ENCODE measurements at places on chromosomes 11 and 22. TPM values are rescaled to one million over a fixed set of nuclear protein-coding genes. Genes with fewer than 3 reads are reported as not detected.

DNA sequence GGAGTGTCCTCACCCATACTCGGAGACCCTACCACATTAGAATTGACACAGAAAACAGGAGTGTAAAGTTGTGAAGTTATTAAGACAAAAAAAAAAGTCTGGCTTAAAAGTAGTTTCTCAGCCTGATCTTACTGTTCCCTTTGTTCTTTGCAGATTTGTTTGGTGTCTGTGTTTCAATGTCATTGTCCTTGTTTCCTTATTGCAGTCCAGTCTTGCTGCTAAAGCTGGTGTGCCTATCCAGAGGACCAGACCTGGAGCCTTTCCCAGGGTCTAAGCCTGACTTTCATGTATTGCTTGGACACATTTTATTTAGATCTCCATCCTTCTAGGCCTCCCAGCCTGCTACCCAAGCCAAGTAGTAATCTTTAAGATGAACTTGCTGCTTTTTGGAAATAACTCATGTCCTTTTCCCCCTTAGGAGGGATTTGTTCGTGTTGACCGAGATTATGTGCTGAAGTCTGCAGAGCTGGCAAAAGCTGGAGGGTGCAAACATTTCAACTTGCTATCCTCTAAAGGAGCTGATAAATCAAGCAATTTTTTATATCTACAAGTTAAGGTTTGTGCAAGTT, 11.3 kb upstream of the PRMT3 start:
- DNase-seq, result no peak

DNA sequence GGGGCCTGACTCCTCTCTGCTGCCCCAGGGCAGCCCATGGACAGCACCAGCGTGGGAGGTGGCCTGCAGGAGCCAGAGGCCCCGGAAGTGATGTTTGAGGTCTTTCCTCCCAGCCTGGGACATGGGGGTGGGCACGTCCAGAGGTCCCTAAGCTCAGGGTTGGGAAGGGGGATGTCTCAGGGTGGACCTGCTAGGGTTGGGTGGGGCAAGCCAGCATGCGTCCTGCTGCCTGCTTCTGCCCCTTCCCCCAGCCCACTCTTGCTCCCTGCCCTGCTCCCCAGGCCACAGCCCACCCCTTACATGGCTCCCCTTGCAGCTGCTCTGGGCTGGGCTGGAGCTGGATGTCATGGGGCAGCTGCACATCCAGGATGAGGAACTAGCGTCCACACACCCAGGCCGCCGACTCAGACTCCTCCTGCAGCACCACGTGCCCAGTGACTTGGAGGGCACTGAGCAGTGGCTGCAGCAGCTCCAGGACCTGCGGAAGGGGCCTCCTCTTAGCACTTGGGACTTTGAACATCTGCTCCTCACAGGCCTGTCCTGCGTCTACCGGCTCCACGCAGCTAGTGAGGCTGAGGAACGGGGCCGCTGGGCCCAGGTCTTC, 1.3 kb downstream of the FAM180B start:
- DNase-seq, result no peak

DNA sequence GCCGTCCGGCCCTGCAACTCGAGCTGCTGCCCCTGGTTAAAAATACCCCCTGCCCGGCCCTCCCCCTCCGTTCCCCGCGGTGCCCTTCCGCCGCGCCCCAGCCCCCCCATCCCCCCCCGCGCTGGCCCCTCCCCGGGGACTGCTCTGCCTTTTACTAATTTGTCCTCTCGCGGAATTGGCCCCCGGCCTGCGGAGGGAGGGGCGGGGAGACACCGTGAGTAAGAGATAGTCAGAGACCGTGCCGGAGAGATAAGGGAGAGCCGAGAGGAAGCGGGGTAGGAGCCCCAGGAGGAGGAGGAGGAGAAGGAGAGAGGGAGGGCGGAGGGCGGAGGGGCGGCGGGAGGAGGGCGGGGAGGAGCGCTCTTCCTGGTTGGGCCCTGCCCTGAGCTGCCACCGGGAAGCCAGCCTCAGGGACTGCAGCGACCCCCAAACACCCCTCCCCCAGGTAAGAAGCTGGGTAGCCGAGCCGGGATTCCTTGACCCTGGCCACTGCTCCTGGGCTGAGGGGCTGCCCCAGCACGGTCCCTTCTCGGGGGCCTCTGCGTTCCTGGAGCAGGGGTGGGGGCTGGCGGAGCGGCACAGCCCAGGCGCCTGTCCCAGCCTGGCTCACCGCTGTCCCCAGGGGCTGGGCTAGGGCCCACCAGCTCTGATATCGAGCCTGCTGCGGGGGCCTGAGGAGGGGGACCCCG, at the start of gene CAPN1:
Gene CAPN1, plus strand, starts transcription at position 360 of the 689 bp plus-strand sequence. CDS start 774 bp downstream, outside the sequence.
- peak; percentile 88 for DNase-seq

- DNase-seq, result peak; percentile 87
Observed at GRCh38 chr11:64971421-64972233, at the start of gene MAJIN. Gene MAJIN, minus strand, starts transcription at chr11:64972108. Its CDS starts 12,703 bp downstream, at chr11:64959405.

DNA sequence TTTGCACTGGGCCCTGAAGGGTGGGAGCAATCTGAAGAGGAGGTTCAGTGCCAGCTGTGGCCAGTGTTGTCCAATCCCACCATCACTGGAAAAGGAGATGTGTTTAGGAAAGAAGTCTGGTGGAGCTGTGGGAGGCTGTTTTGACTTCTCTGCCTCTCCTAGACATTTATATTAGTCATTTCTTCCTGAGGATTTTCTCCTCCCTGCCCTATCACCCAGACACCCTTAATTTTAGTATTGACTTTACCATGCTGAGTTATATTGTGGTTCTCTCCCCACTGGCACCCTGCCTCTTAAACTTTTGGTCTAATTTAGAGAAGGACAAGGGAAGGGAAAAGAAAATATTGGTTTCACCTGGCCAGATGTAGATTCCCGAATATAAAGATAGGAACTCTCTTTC, 159.1 kb downstream of the WNT11 start:
- no peak for DNase-seq

DNA sequence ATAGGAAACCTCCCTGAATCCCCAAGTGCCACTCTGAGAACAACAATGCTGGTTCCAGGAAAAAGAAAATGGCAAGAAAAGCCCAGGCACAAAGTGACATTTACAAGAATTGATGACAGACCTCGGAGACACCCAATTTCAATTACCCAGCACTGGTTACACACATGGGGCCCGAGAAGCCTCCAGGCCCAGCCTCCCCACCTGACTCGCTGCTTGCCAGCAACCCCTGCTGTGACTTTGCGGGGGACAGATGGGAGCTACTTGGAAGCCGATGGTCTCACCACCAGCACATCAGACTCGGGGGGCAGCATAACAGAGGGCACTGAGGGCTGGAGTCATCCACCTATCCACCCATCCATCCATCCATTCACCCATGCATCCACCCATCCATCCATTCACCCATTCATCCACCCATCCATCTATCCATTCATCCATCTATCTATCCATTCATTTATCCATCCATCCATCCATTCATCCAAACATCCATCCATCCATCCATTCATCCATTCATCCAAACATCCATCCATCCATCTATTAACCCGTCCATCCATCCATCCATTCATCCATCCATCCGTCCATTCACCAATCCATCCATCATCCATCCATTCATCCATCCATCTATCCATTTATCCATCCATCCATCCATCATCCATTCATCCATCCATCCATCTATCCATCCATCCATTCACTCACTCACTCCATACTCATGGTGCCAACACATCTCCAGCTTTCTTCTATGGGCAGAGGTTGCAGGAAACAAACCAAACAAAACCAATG, 567.6 kb downstream of the BRD1 start:
- peak; percentile 41 for DNase-seq

DNA sequence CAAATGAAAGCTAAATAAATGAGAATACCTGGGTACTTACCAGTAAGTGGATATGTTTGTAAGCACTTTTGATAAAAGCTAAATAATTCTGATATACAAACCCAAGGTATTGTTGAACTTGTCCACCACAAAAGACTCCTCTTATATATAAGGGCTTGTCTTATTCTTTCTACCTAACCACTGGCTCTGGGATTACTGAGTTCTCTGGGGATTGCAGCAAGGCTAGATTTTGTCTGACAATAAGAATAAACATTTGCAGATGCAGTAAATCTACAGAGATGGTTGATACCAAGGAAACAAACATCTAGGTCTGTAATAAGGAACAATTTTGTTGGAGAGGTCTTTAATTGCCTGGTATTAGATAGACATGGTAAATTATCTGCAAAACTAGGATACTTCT, at the start of gene OR51A4:
Gene OR51A4, minus strand, starts transcription at position 101 of the 400 bp plus-strand sequence. CDS start 505 bp downstream, outside the sequence.
- no peak for DNase-seq

DNA sequence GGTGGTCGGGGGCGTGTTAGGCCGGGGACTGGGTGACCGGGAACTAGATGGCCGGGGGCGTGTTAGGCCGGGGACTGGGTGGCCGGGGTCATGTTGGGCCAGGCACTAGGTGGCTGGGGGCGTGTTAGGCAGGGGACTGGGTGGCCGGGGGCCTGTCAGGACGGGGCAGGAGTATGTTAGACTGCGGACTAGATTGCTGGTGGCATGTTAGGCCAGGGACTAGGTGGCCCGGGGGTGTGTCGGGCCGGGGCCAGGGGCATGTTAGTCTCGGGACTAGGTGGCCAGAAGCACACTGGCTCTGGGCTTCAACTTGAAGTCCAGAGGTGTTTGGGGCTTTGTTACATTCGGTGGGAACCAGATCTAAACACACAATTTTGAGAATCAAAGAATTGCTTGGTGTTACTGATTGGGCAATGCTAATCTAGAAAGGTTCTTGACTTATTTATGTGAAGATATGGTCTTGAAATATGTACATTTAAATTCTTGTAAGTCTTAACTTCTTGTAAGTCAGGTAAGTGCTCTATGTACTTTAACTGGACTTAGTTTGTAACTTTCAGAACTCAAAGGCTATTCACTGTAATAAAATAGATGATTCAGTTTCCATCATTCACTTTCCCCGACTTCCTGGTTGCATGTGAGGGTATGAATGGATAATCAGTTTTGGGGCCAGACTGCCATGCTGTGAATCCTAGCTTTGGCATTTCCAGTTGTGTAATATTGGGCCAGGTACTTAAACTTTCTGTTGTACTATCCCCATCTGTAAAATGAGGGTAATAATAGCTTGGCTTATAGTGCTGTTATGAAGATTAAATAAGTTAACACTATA, 1.1 kb downstream of the EXT2 start:
- DNase-seq, result no peak

DNA sequence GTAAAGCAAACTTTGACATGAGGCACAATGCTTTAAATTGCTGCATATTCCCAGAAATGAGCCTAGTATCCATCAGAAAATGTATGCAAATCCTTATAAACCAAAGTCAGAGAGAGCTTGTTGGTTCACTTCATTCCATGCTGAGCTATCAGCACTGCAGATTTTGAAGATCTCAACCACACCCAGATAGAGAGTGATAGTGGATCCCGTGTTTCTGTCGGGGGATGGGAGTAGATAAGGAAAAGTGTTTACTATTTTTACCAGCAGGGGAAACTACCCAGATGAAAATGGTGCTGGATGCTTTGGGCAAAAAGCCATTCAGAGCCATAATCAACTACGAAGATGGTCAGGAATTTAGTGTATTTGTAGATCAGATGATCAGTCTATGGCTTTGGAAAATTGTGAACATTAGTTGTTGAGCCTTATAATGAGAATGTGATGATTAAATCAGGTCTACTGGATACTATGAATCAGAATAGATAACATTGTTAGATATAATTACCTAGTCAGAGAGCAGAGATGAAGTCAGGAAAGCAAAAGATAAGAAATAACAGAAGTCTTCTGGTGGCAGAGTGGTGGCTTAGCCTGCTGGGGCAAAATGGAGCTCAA, 10.8 kb downstream of the OR51B6 start:
- DNase-seq, result no peak

- no peak for DNase-seq
Observed at GRCh38 chr11:83092488-83093384, 21.0 kb upstream of the RAB30 start.

- DNase-seq, result no peak
Observed at GRCh38 chr22:17239156-17239701, 20.0 kb upstream of the ADA2 start.

DNA sequence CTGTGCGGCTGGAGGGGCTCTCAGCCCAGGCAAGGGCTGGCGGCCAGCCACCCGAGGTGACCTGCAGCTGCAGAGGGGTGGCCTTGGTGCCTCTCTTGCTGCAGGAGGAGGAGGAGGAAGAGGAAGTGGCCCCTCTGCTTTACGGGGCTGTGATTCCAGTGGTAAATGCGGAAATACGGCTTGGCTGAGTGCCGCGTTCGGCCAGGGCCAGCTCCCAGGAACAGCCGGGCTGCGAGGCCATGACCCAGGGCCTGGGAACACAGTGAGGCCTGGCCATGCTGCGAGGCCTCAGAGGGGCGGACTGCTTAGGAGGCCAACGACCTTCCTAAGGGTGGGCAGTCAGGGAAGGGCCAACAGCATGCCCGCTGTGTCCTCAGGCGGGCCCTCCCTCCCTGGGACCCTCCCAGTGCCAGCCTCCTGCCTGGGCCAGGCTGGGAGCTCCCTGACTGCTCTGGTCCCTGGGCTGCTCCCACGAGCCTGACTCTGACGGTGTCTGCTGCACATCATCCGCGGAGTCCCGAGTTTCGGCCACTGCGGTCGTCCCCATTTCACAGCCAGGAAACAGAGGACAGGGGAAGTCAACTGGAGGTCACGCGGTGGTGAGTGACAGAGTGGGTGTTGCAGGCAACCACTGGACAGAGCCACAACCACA, 20.8 kb upstream of the PPARA start:
- no peak for DNase-seq

GRCh38 chr11:64000026-64000739, 13.9 kb downstream of the OTUB1 start:
- DNase-seq, result no peak

GRCh38 chr11:9745411-9746211, 81.7 kb downstream of the SWAP70 start:
- no peak for DNase-seq

GRCh38 chr11:117997823-117998579, 11.8 kb downstream of the IL10RA start:
- no peak for DNase-seq

- peak; percentile 77 for DNase-seq
Observed at GRCh38 chr11:28110108-28110820, 2.1 kb downstream of the METTL15 start.

- no peak for DNase-seq
Observed at GRCh38 chr11:32427616-32427934, 7.8 kb downstream of the WT1 start.

GRCh38 chr22:42901790-42902508, 44.9 kb upstream of the ARFGAP3 start:
- no peak for DNase-seq

DNA sequence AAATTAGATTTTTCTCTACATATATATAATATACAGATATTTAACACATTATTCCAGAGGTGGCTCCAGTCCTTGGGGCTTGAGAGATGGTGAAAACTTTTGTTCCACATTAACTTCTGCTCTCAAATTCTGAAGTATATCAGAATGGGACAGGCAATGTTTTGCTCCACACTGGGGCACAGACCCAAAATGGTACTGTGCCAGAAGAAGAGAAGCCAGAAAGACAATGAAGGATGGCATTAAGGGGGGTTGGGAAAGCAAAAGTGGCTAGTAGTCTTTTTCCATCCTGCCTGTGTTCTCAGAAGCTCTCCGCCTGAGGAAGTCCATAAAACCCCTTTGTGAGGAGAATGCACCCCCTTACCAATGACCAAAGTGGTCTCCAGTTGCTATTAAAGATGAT, 40.1 kb downstream of the OSBP start:
- DNase-seq, result no peak

GRCh38 chr22:50530877-50531545, 1.2 kb upstream of the TYMP start:
- DNase-seq, result peak; percentile 94

Gene ZNF280B
- 0.55 TPM for total RNA-seq

Gene PVALB
- not detected for total RNA-seq

Gene MUC6
- not detected for total RNA-seq

Gene PKDREJ
- total RNA-seq, result 0.34 TPM

Gene OR4D5
- not detected for total RNA-seq

Gene GLYATL2
- total RNA-seq, result 8.6 TPM

Gene POU2AF3
- total RNA-seq, result not detected

Gene HTR3B
- total RNA-seq, result not detected

Data from suprapubic skin (tissue), 4 donors.